Kidney (tissue), 22 donors: ENCODE measurements at places on chromosomes 4 and X. TPM values are rescaled to one million over a fixed set of nuclear protein-coding genes. Genes with fewer than 3 reads are reported as not detected.

FRYL gene
- 78.9 TPM for total RNA-seq

LNX1 gene
- total RNA-seq = 25.6 TPM

SMIM10 gene
- 6.5 TPM for total RNA-seq

NHSL2 gene
- 10.8 TPM for total RNA-seq

IL1RAPL2 gene
- 0.25 TPM for total RNA-seq

MTNR1A gene
- 1.5 TPM for total RNA-seq

SLC39A8 gene
- total RNA-seq = 19.7 TPM

DNA sequence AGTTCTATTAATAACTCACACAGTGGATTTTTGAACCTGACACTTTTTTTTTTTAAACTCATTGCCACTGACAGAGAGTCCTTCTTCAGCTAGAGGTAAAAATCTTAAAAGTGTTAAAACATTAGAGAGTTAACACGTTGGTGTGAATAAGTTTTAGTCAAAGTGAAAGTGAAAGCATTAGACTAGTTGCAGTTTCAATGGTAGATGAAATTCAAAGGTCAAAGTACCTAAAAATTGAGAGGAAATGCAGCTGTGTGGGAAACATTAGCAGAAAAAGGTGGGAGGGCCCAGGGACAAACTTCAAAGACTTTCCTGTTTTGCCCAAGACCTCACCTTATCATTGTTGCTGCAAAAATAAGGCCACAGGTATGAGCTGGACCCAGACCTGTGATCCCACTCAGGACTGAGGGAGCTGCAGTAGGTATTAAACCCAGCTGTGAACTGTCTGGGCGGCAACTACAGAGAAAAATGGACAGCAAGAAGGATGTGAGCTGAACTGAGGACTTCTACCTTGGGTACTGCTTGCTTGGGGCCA lies 17.6 kb upstream of the GABRA4 start:
- no peak for DNase-seq
- no peaks in the 10 kb centered on the region for H3K4me1 ChIP-seq
- H3K27me3 ChIP-seq = no peaks in the 10 kb centered on the region
- H3K4me3 ChIP-seq = peak overlapping the region; percentile 36
- no peak overlapping the region for H3K27ac ChIP-seq
- no peaks in the 10 kb centered on the region for H3K36me3 ChIP-seq

DNA sequence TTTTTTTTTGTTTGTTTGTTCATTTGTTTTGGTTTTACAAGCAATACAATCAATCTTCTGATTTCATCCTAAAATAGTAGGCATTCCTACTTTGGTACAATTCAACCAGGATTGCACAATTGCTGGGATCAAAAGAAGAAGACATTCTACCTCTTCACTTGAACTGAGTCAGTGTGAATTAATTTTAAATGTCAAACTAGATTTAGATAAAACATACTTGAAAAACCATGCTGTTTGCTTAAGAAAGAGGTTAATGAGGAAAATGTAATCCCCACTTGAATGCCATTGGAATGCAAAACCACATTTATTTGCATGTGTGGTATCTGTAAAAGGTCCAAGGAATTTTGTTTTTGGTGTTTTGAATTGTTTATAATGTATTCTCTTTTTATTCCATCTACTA lies 40.5 kb downstream of the HAND2 start:
- DNase-seq = no peak
- no peak overlapping the region for H3K27ac ChIP-seq
- H3K4me3 ChIP-seq = no peak overlapping the region
- no peaks in the 10 kb centered on the region for H3K4me1 ChIP-seq
- H3K36me3 ChIP-seq = no peaks in the 10 kb centered on the region
- H3K27me3 ChIP-seq = peaks cover 4% of the 10 kb centered on the region

DNA sequence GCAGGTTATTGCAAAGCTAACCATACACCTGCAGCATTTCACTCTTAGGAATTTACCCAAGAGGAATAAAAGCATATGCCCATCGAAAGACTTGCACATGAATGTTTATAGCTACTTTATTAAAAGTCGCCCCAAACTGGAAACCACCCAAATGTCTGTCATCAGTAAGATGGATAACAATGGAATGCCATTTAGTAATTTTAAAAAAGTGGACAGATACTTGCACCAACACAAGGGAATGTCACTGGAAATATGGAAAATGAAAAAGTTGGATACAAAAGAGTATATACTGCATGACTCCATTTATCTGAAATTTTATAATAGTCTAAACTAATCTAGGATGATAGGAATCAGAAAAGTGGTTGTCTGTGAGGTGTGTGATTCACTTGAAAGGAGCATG lies 12.9 kb downstream of the GK start:
- H3K27me3 ChIP-seq = no peaks in the 10 kb centered on the region
- no peaks in the 10 kb centered on the region for H3K4me1 ChIP-seq
- H3K27ac ChIP-seq = no peak overlapping the region
- no peaks in the 10 kb centered on the region for H3K36me3 ChIP-seq
- H3K4me3 ChIP-seq = no peak overlapping the region
- no peak for DNase-seq

GRCh38 chr4:125693228-125693627 lies 378.5 kb downstream of the FAT4 start:
- no peak for DNase-seq
- no peaks in the 10 kb centered on the region for H3K36me3 ChIP-seq
- no peak overlapping the region for H3K4me3 ChIP-seq
- H3K4me1 ChIP-seq = no peaks in the 10 kb centered on the region
- no peak overlapping the region for H3K27ac ChIP-seq

- DNase-seq = peak; percentile 12
- H3K4me3 ChIP-seq = peak overlapping the region; percentile 82
- no peaks in the 10 kb centered on the region for H3K27me3 ChIP-seq
- H3K27ac ChIP-seq = no peak overlapping the region
Observed at GRCh38 chr4:22514001-22514400, 1.9 kb downstream of the ADGRA3 start.

DNA sequence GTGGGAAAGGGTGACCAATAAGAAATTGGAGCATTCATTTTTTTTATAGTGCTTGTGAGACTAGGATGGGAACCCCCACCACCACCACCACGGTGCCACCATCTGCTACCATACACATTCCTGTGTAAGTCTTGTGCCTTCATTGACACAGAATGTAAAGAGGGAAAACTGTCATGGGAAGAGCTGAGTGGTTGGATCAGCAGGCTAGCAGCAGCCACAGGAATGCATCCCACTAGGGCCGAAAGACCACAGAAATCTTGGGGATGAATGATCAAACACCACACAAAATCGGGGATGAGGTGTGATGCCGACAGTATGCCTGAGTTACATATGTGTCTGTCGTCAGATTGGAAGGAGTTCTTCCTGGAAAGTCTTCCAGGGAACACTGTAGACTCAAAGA lies 69.2 kb downstream of the SRPX start:
- H3K4me1 ChIP-seq = no peaks in the 10 kb centered on the region
- no peak overlapping the region for H3K27ac ChIP-seq
- H3K27me3 ChIP-seq = no peaks in the 10 kb centered on the region

- no peak for DNase-seq
- H3K27ac ChIP-seq = no peak overlapping the region
- H3K4me1 ChIP-seq = no peaks in the 10 kb centered on the region
- no peak overlapping the region for H3K4me3 ChIP-seq
Observed at GRCh38 chrX:69229436-69229835, 64.2 kb upstream of the PJA1 start.

GRCh38 chrX:6718766-6719165 lies 183.8 kb upstream of the VCX3A start:
- H3K4me3 ChIP-seq = no peak overlapping the region
- H3K4me1 ChIP-seq = no peaks in the 10 kb centered on the region

GRCh38 chrX:52574416-52575275 lies 57.8 kb upstream of the XAGE1B start:
- H3K36me3 ChIP-seq = no peaks in the 10 kb centered on the region
- H3K27me3 ChIP-seq = peaks cover 4% of the 10 kb centered on the region
- H3K4me1 ChIP-seq = no peaks in the 10 kb centered on the region
- no peak overlapping the region for H3K4me3 ChIP-seq

- no peak overlapping the region for H3K27ac ChIP-seq
- H3K4me3 ChIP-seq = no peak overlapping the region
- no peaks in the 10 kb centered on the region for H3K36me3 ChIP-seq
- H3K27me3 ChIP-seq = no peaks in the 10 kb centered on the region
- H3K4me1 ChIP-seq = no peaks in the 10 kb centered on the region
Observed at GRCh38 chr4:73944061-73944875, 37.6 kb downstream of the PF4 start.

DNA sequence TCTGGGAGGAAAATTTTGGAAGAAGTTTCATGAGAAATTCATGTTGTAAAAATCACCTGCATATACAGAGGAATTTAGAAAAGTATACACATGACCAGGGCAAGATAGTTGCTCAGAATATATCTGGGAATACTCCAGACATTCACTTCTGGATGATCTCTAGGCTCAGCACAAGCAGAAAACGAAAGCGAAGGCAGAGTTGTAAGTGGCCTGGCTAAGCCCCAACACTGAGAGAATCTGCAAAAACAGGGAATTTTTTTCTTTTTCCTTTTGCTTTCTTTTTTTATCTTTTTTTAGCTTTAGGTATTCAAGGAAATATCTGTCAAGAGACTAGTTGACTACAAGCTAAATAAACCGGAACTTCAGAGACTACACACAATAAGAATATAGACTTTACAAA lies 207.2 kb downstream of the FGF13 start:
- no peak overlapping the region for H3K4me3 ChIP-seq
- H3K27ac ChIP-seq = no peak overlapping the region
- H3K36me3 ChIP-seq = no peaks in the 10 kb centered on the region
- DNase-seq = no peak

DNA sequence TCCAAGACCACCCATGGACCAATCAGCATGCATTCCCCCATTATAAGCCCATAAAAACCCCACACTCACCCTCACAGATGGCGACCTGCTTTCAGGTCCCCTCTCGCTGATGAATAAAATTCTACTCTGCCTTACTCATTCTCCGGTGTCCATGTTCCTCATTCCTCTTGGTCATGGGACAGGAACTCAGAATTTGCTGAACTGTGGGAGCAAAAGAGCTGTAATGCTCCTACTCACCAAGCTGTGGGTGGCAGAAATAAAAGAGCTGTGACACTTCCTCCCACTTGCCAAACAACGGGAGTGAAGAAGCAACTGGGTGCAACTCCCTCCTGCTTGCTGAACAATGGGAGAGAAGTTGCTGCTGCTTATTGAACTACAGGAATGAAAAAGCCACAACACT lies 168.5 kb upstream of the PCDH18 start:
- H3K4me1 ChIP-seq = peaks cover 2% of the 10 kb centered on the region
- H3K27ac ChIP-seq = no peak overlapping the region
- no peaks in the 10 kb centered on the region for H3K36me3 ChIP-seq
- no peaks in the 10 kb centered on the region for H3K27me3 ChIP-seq
- H3K4me3 ChIP-seq = no peak overlapping the region
